BJ (cell line): ENCODE measurements at places on chromosomes 7 and 10.
A peak's percentile ranks its signal among the peaks of the same experiment; 100 is the strongest.

DNA sequence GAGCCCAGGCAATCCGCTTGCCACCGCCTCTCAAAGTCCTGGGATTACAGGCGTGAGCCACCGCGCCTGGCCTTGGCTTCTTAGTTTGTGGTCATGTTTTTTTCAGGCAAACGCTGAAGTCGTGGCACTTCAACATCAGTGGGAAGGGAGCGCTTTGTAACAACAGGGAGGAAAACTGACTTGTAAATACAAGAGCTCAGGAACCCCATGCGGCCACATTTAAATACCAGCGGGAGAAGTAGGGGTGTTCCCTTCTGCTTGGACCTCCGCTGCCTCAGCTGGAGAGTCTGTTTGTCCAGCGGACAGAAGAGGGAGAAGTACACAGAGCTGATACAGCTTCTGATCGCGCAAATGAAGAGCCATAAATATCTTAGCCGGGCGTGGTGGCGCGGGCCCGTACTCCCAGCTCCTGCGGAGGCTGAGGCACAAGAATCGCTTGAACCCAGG lies 108.7 kb upstream of the KMT2C start:
- DNase-seq = no peak

- DNase-seq = no peak
Observed at GRCh38 chr10:8778713-8779112, 724.2 kb downstream of the GATA3 start.

GRCh38 chr7:83921941-83922607 lies 272.5 kb downstream of the SEMA3A start:
- peak; percentile 1 for DNase-seq

DNA sequence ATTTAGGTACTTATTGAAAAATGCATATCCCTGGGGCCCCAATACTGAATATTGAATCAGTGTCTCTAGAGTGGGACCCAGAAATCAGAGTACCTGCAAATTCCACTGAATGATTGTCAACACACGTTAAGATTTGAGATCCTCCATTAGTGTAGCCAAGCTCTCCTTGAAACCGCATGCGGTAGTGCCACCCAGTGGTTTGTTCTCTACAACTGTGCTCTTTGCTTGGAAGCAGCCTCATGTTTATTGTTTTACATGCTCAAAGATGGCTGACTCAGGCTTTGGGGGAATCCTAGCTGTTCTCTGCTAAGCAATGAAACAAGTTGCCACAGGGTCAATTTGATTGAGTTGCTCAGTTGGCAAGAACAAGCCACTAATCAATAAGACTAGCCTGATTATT lies 340.2 kb upstream of the CELF2 start:
- DNase-seq = no peak

DNA sequence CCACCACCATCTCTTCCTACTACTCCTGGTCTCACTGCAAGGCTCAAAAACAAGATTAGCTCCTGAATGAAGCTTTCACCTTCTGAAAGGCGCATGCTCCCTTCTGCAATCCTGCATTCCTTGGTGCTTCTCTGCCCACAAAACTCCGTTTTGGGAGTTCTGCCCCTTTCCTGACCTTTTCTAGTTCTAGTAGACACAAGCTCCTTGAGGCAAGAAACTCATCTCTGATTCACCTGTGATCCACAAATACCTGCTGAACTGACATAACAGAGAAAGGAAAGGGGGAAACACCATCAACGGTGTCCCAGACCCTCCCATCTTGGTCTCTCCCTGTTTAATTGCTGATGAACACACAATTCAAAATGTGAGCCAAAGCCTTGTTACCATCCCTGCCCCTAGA lies 64.0 kb upstream of the EGR2 start:
- no peak for DNase-seq

DNA sequence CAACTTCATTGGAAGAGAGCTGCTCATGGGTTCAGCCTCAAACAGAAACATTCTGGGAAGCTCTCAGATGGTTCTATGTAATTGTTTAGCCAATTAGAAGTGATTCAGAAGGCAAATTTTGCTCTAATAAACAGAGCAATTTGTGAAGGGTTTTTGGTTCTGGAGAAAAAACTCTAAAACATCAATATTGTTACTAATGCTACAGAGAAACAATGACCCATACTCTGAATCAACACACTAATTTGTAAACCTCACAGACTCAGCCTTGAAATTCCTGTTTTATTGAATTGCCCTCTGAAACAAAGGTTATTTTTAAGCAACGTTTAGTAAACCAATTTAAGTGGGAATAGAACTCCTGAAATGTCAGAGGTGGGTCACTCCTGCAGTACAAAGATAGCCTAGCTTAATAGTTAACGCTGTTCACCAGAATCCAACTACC lies 171.6 kb upstream of the SVIL start:
- no peak for DNase-seq

GRCh38 chr10:24425151-24425550 lies 216.2 kb downstream of the KIAA1217 start:
- no peak for DNase-seq

- no peak for DNase-seq
Observed at GRCh38 chr7:26370011-26370410, 78.3 kb downstream of the SNX10 start.

- DNase-seq = no peak
Observed at GRCh38 chr10:5616836-5617235, 49.6 kb downstream of the ASB13 start.

GRCh38 chr10:124122211-124122610 lies 28.8 kb upstream of the CHST15 start:
- DNase-seq = no peak

DNA sequence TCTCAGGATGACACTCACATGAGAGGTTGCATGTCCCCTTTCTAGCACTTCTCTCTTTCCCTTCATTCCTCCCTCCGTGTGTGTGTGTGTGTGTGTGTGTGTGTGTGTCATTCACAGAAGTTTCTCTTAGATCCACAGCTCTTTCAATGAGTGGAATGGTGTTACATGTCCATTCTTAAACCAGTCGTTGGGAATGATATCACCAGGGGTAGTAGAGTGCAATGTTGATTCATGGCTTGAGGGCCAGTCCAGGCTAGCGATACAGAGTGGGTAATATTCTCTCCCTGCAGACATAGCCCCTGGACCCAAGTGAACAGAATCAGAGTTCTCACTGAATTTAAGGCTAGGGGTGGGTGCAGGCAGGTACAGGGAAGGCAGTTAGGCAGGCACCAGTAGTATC lies 187.8 kb downstream of the SDK1 start:
- DNase-seq = no peak

DNA sequence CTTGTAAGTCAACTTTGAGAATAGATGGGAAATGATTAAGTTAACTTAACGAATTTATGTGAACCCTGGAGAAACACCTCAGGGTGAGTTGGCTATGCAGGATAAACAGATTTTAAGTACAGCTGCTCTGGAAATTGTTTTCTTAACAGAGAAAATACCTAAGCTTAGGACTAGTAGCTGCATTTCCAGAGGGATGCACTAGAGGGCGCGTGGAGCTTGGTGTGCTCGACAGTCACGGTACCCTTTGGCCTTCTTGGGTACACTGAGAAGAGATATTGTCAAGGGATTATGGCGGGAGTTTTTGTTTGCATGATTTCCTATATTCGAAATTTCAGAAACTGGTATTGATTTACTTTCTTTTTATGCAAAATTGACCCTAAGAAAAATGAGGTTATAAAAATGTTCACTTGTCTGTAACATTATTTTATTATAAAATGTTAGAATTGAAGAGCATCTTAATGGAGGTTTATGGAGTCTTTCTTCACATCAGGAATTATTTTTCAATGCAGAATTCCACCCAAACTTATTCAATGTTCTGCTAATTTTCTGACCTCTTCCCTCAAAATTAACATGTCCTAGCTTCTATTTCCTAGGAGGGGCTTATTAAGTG lies 58.4 kb upstream of the MYO3A start:
- no peak for DNase-seq

- DNase-seq = no peak
Observed at GRCh38 chr7:132745510-132745909, 169.2 kb upstream of the PLXNA4 start.

- DNase-seq = no peak
Observed at GRCh38 chr10:86113044-86113443, 253.6 kb downstream of the GRID1 start.

- no peak for DNase-seq
Observed at GRCh38 chr7:129754406-129754805, 142.9 kb downstream of the NRF1 start.

DNA sequence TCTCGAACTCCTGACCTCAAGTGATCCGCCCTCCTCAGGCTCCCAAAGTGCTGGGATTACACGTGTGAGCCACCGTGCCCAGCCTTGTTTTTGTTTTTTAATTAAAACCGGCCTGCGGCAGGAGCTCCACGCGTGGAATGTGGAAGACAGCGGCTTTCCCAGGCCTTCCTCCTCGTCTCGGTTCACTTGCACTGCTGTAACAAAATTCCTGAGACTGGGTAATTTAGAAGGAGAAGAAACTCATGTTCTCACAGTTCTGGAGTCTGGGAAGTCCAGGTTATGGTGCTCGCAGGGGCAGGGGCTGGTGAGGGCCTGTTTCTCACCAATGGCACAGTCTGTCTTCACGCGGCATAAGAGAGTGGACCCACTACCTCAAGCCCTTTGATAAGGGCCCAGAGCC lies 14.4 kb upstream of the CRYGN start:
- no peak for DNase-seq

GRCh38 chr10:100713049-100713858 lies 32.1 kb upstream of the PAX2 start:
- no peak for DNase-seq

GRCh38 chr7:128404886-128405470 lies 4.8 kb downstream of the IMPDH1 start:
- DNase-seq = no peak

- DNase-seq = peak; percentile 6
Observed at GRCh38 chr10:131874991-131875451, 25.8 kb upstream of the PPP2R2D start.

DNA sequence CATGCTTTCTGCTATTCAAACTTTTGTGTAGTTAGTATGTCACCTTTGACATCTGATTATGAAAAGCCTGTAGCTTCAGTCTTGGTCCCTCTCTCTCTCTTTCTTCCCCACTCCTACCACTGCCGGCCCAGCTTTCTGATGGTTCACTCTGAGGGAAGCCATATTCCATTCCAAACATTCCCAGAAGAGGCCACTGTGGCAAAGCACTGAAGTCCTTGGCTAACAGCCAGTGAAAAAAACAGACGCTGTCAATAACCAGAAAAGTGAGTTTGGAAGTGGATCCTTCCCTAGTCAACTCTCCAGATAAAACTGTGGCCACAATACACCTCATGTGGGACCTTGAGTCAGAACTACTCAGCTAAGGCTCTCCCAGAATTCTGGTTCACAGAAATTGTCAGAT lies 950.7 kb upstream of the PHF14 start:
- no peak for DNase-seq

- DNase-seq = peak; percentile 18
Observed at GRCh38 chr10:104054430-104054829, 31.2 kb downstream of the COL17A1 start.

- DNase-seq = no peak
Observed at GRCh38 chr7:16235147-16236114, 185.9 kb downstream of the CRPPA start.

DNA sequence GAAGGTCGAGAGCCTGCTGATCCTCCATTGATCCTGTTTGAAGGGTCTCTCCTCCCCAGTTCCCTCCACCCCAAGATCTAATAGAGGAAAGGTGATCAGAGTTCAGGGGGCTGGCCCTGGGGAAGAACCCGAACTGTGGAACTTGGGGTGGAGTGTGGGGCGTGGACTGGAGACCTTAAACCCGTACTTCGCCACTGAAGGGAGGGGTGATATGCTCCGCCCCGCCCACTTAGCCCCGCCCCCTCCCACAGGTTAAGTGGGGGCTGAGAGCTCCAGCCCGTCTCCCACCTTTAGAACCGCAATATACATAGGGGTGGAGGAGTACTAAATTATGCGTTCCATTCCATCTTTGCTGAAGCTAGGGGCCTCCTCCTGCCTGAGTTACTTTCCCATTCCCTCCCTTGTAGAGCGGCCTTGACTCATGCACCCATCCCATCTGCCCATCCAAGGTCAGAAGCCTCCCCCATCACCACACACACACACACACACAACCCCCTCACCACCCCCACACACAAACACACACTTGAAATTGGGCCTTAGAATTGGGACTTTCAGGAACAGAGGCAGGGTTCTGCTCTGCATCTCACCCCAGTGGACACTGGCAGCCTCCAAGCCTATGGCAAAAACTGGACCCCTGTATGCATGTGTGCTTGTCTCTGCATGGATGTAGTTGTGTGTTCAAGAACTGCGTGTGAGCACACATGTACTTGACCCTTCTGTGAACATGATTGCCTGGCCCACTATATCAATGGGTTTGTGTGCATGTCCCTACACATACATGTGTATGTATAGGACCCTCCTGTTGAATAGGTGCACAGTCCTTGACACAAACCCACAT lies 991 bp downstream of the SEMA4G start:
- no peak for DNase-seq

- no peak for DNase-seq
Observed at GRCh38 chr7:51321961-51322515, 5.4 kb upstream of the COBL start.

DNA sequence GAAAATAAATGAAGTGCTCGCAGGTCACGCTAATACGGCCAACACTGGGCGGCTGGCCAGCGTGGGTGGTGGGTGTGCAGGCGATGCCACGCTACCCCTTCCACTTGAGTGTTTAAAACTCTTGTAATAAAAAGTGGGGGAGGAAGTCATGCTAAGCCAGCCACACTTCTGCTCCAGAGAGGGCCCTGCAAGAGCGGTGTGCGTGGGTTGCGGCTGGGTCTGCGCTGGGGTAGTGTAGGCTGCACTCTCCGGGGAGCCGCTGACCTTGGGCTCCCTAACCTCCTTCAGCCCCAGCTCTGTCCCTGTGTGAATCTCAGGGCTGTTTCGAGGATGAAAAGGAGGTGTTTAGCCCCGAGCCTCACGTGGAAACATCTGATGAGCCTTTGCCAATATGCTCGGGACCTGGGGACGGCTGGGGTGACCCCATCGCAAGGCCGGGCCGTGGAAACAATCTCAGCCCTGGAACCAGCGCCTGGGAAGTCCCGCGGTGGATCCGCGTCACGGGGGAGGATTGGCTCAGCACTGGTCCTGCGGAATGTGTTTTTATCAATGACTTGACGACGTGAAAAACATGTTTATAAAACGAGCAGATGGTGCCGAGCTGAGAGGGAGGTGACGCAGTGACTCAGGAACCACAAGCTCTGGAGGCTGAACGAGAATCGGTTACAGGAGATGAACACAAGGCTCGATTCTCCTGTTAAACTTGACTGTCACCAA lies 278.5 kb downstream of the DNAJB6 start:
- DNase-seq = no peak
